ENCODE measurements at places on chromosomes 11 and 22. TPM values are rescaled to one million over a fixed set of nuclear protein-coding genes. Genes with fewer than 3 reads are reported as not detected.

- DNase-seq = no peak
Observed at GRCh38 chr11:18650353-18650752, 16.2 kb upstream of the SPTY2D1 start.

DNA sequence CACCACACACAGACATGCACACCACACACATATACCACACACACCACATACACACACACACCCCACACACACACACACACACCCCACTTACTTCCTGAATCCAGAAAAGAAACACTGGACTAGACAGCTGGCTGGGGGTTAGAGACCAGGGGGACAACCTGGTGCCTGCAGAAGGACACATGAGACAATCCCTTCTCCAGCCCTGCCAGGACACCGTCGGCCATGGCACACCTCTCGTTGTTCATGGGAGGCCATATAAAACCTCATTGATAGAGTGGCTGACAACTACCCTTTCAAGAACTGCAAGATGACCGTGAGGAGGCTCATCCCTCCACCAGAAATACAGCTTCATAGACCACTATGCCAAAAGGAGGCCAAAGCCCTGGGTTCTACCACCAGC lies 54.3 kb downstream of the IGSF9B start:
- no peak for DNase-seq

DNA sequence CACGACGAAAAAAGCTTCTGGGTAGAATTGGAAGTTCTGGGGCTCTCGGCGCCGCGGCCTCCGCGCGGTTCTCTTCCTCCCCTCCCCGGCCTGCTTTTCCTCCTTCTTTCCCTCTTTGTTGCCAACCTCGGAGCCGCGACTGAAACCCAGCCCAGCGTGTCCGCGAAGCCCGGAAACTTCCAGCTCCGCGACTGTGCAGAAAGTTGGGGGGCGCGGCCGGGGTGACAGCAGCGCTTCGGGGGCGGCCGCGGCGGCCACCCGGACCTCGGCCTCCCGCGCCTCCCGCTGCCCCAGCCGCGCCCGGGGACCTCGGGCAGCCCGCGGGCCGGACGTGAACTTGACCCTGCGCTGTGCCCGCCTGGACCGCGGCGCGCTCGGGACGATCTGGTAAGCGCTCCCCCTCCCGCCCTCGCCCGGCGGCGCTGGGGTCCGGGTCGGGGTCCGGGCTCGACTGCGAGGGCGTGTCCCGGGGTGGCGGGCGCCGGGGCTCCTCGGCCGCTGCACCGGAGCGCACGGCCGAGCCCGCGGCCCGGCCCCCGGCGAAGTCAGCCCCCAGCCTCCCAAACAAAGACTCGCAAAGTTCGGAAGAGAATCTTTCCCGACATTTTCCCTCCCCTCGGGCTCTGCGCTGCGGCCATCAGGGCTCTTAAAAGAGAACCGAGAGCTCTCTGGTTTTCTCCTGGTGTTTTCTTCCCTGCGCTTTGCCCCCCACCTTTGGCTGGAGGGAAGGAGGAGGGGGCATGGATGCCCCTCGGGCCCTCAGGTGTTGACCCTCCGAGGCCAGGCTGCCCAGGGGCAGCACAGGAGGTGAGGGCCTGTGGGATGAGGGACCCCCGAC lies 67.9 kb upstream of the WNT7B start:
- no peak for DNase-seq

GRCh38 chr11:67656278-67656922 lies 5.9 kb upstream of the ACY3 start:
- no peak for DNase-seq

DNA sequence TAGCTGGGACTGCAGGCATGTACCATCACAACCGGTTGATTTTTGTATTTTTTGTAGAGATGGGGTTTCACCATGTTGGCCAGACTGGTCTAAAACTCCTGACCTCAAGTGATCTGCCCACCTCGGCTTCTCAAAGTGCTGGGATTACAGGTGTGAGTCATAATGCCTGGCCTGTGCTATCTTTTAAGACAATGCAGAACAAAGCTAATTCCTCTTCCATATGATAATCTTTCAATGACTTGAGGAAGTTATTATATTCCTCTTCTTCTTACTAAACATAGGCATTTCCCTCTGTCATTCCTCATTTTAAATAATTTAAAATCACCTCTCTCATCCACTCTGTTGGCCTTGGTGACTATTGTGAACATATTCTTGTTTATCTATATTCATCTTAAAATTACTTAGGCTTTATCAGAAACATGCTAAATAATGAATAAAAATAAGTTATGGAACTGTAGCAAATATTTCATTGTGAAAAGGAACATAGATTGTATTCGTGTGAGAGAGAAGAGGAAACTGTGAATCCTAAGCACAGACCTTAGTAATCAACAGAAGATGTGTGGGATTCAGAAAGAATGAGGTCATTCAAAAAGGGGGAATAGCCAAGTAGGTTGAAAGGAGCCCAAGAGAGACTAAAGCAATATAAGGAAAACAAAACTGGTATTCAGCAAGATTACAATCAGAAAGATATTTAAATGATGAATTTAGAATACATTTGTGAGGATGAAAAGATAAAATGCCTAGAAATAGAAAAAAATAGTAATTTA lies 269.4 kb downstream of the TTC28 start:
- DNase-seq = no peak

GRCh38 chr11:108947654-108948570 lies 283.0 kb downstream of the DDX10 start:
- DNase-seq = peak; percentile 79

GRCh38 chr22:22817468-22818201 lies 70.0 kb upstream of the IGLL5 start:
- DNase-seq = no peak

- no peak for DNase-seq
Observed at GRCh38 chr11:132336781-132337535, 966.5 kb downstream of the NTM start.

DNA sequence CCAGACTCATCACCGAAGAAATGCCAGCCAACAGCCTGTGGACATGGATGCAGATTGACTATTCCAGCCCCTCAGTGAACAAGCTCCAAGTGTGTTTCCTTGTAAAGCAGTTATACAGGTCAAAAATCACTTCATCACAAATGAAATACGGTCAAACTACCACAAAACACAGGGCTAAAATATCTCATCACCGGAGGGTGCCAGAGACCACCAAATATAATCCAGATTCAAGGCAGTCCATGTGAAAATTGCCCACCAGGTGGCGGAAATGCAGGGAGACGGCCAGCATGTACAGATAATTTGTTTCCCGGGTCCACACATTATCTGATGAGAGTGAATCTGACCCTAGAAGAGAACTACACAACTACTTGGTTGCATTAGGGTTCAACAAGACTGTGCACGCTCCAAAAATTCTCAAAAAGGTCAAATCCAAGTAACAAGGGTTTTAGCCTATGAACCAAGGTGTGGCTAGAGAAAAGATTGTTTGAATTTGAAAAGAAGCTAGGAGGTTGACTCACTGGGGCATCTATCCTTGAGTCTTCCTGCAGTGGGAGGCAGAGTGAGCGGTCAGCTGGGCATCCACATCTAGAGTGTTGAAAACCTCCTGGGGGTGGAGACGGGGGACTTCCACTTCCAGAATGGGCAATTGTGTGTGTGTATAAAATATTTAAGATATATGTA lies 71.7 kb downstream of the IGLL5 start:
- DNase-seq = peak; percentile 58

DNA sequence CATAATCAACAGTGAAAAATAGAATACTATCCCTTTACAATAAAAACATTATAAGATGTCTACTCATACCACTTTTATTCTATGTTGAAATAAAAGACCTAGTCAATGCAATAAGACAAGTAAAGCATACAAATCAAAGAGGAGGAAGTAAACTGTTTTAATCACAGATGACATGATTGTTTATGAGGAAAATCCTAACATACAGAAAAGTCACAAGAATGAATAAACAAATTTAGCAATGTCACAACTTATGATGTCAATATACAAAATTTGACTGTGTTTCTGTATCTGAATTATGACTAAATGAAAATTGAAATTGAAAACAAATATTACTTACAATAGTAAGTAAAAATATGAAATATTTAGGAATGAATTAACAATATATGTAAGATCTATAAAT lies 221.9 kb upstream of the GRIA4 start:
- DNase-seq = no peak

GRCh38 chr11:10858439-10859325 lies 829 bp upstream of the ZBED5 start:
- DNase-seq = no peak

GRCh38 chr11:68468217-68468828 lies 7.8 kb downstream of the PPP6R3 start:
- no peak for DNase-seq

DNA sequence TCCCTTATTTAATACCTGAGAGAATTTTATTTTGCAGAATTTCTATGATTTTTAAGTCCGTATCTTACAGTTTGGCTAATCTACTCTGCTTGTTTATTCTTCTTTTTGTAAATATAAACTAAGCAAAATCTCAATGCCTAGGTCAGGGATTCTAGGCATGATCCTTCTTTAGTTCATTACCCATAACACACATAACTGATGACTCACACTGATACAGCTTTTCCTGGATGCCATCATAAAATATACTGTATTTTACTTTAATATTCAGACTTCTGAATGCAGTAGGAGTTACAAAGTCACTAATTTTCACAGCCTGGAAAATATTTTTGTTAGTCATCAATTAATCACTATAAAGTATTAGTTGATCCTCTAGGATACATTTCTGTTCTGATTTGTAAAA lies 898.2 kb upstream of the RAG2 start:
- no peak for DNase-seq

DNA sequence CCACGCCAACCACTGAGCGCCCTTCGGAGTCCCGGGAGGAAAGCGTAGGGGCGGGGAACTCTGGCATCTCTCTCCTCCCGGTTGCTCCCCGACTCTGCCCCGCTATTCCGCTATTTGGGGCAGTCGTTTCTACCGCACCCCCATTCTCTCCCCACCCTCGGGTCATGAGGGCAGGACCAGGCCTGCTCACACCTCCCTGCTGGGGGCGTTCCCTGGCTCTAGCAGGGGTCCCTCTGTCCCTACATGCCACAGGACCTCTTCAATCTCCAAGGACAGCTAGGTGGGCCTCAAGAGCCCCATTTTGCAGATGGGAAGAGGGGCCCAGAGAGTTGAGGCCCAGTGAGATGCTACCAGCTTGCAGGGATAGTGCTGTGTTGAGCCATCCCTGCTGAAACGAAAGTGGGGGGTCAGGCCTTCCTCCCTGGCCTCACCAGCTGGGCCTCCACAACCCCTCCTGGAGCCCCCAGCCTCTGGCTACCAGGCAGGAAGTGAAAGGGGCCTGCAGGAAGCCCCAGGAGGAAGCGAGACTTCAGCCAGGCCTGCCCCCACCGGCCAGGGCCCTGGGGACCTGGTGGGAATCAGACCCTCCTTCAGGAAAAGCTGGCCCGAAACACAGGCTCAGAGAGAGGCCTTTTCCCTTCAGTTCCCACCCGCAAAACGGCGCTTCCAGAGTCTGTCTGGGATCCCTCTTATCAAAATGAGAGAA lies 5.5 kb upstream of the SHISA8 start:
- DNase-seq = no peak

Gene FAM83F
- total RNA-seq = 0.03 TPM

Gene NXPE4
- not detected for total RNA-seq

Gene OR52E4
- not detected for total RNA-seq

Gene C1QTNF4
- total RNA-seq = not detected

Gene NLRP10
- 0.17 TPM for total RNA-seq

Gene TRIM22
- total RNA-seq = 12.3 TPM

Gene CSNK2A3
- total RNA-seq = 3.2 TPM

Gene MS4A3
- not detected for total RNA-seq

Gene SHANK2
- total RNA-seq = 0.02 TPM

Gene E2F8
- 2.7 TPM for total RNA-seq

All from HT1080 (cell line).